ENCODE measurements at places on chromosomes 12 and 14.

- no peak for ATAC-seq
Observed at GRCh38 chr12:63766498-63766897, 13.2 kb upstream of the RXYLT1 start.

GRCh38 chr12:50212071-50212467 lies 44.9 kb upstream of the CERS5 start:
- ATAC-seq: 0 out of 3 replicates have a peak, but pooled peaks have one; percentile 7

DNA sequence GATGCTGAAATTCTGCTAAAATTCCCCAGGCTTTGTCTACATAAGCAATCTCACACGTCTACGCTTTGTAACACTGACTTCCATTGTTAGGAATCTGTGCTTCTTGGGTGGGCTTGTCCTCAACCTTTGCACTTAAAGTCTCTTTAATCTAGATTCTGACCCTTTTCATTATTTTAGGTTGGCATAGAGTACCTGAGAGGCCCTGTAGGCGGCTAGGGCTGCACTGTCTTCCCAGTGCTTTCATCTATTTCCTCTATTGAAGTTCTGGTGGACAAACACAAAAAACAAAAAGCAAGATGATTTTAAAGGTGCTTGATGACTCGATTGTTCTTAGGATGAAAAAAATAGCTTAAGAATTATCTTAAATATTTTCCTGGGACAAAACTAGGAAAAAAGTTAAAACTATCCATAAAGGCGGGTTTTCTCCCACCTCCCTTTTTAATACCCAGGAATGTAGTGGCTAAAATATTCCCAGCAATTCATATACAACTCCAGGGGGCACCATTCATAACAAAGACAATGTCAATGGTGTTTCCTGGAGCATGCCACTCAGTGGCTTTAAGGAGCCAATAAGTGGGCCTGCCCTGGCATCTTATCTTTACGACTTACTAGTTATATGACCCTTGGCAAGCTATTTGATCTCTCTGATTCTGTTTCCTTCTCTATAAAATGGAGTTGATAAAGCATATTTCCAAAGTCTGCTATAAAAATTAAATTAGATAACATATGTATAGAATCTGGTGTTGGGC lies 197.5 kb downstream of the STXBP6 start:
- ATAC-seq: no peak

- peak; percentile 50 for ATAC-seq
Observed at GRCh38 chr14:101862177-101862576, 100.7 kb downstream of the PPP2R5C start.

GRCh38 chr12:106343214-106343528 lies 14.4 kb upstream of the POLR3B start:
- peak; percentile 40 for ATAC-seq

DNA sequence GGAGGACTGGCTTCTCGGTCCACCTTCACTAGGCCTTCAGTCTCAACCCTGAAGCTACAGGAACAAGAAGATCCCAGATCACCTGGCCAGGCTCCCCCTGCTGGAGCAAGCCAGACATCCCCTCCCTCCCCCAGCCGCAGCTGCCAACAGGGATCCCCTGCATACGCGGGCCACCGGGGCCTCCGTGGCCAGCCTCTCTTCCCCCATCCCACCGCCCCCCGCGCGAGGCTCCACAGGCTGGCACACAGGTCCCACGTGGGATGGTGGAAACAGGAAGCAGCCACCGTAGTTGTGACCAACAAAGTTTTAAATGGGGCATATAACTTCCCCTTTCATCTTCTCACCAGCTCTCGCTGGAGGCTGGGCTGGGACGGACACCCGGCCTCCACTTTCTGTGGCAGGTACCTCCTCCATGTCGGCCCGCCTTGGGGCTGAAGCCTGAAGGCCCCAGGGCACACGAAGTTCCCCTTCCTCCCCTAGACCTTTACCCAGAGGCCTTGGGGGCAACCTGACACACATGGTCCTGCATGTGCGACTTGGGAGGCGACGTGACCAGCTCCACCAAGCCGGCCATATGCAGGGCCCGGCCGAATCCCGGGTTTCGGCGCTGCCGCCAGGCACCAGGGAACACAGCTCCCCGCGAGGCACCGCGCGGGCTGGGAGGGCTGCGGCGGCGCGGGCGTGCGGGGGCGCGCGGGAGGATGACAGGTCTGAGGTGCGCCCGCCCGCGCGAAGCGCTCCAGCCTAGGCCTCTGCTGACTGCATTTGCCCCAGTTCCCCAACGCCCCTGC lies 44.4 kb upstream of the PNMA1 start:
- ATAC-seq: peak; percentile 14

DNA sequence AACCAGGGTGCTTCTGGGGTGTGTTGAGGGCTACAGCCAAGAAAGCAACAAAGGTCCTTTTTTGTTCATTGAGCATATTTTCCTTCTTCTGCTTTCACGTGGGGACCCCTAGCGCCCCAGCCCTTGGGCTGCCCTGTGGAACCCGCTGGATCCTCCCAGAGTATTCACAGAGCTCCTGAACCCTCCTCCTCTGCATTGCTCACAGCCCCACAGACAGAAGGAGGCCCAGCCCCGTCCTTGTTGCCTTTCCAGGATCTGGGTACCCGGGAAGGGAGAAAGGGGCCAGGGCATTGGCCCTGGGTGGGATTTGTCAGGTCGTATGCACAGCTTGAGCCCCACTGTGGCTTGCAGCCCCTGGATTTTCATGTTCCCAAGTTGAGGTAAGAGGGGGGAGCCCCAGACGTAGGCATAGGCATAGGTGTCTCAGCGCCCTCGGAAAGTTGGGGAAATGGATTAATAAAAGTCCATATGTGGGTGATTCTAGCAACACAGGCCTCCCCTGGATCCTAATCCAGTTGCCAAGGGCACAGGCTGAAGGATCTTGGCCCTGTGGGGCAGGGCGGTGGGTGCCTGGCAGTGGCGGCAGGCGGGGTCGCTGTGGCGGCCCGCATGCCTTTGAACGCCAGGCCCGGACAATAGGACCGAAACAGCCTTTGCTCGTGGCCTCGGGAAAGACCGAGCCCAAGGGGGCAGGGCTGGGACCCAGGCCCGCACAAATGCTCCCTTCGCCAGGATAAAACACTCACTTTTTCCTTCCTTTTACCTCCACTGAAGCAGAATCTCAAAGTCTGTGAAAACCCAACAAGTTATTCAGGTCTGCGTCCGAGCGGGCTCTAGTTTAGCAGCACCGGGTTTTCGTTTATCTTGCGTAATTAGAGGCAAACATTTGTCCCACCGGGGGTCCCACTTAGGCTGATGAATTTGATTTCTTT lies 3.0 kb upstream of the HOXC10 start:
- no peak for ATAC-seq

DNA sequence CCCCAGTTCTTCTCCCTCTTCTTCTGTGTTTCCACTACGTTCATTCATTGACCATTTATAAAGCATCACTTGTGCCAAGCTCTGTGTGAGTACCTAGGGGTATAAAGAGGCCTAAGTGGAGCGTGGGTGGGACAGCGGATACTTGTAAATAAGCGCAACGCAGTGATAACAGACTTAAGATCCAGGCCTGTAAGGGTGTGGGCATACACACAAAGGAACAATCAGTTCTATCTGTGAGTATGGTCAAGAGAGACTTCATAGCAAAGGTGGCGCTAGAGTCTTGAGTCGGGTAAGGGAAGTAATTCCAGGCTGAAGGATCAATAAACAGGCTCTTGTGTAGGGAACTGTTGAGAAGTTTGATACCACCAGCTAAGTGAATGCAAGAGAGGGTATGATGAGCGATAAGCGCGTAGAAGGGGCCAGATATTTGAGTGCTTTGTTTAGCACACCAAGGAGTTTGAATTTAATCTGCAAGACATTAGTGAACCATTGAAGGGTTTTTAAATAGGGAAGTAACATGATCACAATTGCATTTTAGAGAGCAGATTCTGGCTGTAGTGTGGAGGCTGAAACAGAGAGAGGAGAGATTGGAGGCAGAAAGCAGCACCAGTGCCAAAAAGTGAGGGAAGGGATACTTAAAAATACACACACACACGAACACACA lies 1.0 kb upstream of the GXYLT1 start:
- no peak for ATAC-seq

DNA sequence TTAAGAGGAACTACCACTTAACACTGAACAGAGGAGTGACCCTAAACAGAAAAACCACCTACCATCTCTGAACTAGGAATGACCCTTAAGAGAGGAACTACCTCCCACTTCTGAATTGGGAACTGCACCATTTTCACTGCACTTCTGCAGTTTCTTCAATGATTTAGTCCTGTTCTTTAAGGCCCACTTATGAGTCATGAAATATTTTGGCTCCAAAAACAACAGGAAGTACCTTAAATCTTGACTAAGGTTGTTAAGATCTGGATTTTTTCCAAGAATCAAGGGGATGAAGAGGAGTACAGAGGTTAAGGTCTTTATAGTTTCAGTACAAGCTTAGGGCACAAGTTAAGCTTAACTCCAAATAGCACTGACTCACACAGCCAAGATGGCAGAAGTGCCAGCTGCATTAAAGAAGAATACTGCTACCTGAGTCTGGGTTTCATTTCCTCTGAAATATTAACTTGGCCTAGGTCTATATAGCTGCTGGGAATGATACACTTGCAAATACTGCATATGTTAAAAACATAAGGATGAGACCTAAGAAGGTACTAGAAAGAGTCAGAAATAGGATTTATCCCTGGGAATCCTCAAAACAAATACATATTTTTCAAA lies 4.2 kb downstream of the NPC2 start:
- no peak for ATAC-seq

GRCh38 chr12:68240079-68240478 lies 13.3 kb downstream of the IL22 start:
- peak; percentile 87 for ATAC-seq

- ATAC-seq: no peak
Observed at GRCh38 chr14:75334549-75335051, 56.0 kb downstream of the FOS start.

DNA sequence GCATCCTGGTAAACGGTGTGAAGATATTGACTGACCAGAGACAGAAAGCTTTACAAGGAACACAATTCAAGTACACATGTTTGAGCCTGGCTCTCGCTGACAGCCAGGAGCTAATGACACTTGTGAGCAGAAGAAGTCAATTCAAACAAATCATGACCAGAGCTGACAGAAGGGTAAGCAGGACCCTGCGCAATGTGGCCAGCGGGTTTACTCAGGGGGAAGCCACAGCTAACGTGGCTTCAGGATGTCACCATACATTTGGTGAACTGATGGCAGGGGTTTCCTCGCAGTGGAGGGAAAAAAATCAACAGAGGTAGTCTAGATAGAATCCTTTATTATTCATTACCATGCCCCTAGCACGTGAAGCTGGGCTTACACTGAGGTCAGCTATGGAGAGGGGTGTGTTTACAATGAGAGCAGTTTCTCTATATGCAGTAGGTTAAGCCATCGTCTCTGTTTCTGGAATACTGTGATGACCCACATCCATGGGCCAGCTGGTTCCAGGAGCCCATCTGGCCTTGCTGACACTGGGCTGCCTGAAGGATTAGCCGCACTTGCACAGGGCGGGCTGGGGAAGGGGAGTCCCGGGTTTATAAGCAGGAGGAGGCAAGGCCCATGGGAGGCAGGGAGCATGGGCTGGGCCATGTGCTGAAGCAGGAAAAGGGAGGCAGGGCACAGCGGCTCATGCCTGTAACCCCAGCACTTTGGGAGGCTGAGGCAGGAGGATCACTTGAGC lies 198.2 kb upstream of the PRMT8 start:
- ATAC-seq: no peak

DNA sequence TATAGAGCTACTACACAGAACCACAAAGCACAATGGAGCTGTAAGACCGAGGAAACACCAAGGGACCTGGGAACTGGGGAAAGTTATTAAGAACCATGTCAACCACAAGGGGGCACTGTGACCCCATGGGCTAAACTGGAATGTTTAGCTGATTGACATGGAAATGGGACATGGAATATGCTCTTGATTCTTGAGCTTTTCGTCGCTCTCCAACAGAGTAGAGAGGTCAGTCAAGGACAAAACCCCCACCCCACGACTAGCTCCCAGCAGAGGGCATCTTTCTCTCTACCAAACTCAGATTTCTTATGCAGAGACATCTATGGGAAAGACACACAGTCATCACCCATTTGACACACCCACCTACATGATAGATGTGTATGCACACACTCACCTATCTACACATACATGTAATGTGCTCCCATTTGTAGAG lies 10.1 kb downstream of the NDRG2 start:
- ATAC-seq: peak; percentile 97

- no peak for ATAC-seq
Observed at GRCh38 chr12:122159882-122160281, 14.1 kb downstream of the IL31 start.

DNA sequence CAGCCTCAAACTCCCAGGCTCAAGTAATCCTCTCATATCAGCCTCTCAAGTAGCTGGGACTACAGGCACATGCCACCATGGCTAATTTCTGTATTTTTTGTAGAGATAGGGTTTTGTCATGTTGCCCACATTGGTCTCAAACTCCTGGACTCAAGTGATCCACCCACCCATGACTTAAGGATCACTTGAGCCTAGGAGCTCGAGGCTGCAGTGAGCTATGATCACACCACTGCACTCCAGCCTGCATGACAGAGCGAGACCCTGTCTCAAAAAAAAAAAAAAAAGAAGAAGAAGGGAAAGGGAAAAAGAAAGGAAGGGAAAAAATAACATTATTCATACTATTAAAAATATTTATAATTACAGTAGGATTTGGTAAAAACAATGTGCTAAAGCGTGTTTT lies 19.2 kb downstream of the EPS8 start:
- ATAC-seq: no peak

- no peak for ATAC-seq
Observed at GRCh38 chr12:46701356-46701755, 124.4 kb downstream of the SLC38A4 start.

DNA sequence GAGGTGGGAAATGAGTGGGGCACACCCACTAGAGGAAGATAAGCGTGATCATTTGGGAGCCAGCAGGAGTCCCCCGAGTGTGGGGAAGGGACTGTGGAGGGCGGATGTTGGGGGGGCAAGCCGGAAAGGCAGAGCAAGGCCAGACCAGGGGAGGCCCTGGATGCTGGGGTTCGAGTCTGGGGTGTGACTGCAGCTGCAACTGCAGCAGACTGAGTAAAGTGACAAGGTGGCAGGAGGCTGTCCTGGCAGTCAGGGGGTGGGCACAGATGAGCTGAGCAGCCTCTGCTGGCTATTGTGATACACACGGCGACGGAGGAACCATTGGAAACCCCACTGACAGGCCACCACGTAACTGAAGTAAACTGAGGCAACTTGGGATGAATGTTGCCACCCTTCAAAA lies 110.2 kb downstream of the LGMN start:
- no peak for ATAC-seq

- no peak for ATAC-seq
Observed at GRCh38 chr12:4001031-4001430, 127.8 kb upstream of the PARP11 start.

DNA sequence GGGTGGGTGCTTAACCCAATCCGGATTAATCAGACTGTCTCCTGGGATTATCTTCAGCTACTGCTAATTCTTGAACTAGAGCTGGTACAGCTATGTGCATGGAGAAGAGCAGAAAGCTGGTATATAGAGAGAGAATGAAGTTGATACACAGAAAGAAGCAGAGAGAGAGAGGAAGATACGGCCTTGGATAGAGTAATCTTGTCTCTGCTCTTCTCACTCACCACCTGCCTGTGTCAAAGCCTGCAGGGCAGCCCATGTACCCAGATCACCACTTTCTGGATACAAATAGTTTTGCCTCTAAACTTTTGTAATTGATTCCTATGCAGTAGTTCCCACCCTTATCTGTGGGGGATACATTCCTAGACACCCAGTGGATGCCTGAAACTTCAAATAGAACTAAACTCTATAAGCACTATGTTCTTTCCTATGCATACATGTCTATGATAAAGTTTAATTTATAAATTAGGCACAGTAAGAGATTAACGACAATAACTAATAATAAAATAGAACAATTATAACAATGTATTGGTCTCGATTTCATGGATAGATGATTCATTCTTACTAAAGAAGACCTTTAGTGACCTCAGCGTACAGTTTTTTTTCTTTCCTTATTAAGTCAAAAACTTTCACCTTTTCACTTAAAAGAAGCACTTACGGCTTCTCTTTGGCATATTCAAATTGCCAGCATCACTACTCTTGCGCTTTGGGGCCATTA lies 45.5 kb downstream of the YEATS4 start:
- peak; percentile 50 for ATAC-seq

Measured in SK-N-SH treated with all-trans-retinoic acid at 6 μM for 48 hours (cell line).